ENCODE measurements at places on chromosomes 5 and 9.

DNA sequence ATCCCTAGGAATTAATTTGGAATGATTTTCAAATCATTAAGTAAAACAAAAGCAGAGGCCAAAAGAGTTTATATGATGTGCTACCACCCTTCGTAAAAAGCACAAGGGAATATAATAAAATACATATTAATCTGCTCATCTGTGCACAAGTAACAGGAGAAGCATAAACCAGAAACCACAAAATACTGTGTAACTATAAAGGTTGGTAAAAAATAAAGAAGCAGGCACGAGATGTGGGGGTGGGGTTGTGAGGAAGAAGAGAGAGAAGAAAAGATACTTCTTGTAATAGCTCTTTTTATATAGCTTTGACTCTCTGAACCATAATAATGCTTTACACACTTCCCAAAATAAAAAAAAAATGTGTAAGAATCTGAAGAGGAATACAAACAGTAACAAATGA lies 214.9 kb upstream of the EFNA5 start:
- DNase-seq = no peak

- DNase-seq = no peak
Observed at GRCh38 chr5:67434466-67434865, 237.9 kb upstream of the CD180 start.

DNA sequence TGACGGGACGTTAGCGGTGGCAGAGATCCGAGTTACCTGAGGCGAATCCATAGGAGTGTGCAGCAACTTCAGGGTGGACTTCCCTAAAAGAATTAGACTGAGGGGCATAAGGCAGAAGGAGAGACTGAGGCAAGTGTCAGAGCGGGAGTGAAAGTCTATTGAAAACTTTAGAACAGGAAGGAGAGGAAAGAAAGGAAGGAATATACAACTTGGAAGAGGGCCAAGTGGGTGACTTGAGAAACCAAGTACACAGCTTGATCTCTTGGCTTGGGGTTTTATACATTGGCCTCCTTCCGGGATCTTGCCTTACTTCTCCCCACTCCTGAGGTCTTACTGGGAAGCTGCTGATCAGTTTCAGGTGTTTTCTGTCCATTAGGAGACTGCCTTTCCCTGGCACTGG lies 84.9 kb downstream of the SNX18 start:
- DNase-seq = no peak

DNA sequence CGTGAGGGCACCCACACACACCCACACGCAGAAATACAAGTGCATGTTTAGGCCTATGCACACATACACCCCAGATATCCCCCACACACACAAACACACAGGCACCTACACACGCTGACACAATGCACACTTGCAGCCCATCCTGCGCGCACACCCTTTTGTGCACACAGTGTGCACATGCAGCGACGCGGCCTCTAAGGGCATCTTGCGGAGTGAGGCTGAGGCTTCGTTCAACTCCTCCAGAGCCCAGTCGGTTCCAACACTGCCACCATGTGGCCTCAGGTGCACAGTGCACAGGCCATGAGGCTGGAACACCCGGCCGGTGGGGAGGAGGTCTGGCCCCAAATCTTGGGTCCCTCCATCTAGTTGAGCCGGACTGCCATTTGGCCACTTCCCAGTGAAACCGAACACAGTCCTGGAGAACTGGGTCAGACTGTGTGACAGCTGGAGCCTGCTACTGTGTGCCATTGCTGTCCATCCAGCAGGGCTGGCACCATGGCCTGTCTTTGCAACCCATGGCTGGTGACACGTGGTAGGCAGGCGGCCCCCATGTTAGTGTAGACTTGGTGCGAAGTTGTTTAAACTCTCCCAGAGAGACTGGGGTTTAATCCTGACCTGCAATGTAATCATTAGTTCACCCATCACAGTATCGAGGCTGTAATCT lies 97.7 kb upstream of the MVB12B start:
- DNase-seq = peak; percentile 50

DNA sequence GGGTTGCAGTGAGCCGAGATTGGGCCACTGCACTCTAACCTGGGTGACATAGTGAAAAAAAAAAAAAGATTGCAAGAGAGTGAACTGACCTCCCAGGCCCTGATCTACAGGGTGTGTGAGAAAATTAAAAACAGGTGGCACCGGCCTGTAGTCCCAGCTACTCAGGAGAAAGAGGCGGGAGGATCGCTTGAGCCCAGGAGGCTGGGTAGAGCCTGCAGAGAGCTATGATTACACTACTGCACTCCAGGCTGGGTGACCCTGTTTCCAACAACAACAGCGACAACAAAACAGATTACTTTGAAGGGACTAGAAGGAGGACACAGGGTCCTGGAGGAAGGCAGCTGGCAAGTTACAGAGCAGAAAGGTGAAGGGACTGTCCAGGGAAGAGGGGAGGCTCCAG lies 42.2 kb upstream of the FABP6 start:
- no peak for DNase-seq

GRCh38 chr5:90020575-90021538 lies 388.7 kb downstream of the CETN3 start:
- no peak for DNase-seq

DNA sequence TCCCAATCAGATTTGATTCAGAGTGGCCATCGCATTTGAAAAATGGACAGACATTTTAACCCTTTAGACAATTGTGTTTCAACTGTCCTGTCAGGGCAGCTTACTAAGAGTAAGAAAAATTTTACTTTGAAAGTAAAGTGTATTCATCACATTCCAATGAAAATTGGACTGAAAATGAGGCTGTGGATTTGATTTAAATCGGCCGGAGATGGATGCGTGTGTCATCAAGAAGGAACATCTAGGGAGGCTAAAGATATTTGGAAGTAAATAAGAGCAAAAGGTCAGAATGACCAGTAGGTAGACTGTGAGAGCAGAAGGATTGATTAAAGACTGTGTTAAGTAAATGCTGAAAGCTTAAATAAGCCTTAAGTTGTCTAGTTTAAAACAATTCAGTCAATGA lies 1.5 kb downstream of the ZCCHC7 start:
- DNase-seq = no peak

DNA sequence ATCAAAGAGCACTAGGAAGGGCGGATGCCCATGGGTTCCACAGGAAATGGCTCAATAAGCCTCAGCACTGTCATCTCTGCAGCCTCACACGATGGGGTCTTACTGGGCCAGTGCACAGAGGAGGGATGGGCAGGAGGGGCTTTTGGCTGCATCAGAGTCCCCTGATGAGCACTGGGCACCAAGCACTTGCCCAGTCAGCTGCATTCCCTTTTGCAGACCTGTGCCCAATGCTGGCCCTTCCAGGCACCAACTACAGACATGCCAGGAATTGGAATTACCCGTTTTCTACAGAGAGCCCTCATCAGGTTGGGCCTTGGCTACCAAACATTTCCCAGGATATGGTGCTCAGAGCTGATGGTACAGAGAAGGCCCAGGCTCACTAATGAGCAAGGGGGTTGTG lies 182.5 kb downstream of the HSPA4 start:
- DNase-seq = no peak

DNA sequence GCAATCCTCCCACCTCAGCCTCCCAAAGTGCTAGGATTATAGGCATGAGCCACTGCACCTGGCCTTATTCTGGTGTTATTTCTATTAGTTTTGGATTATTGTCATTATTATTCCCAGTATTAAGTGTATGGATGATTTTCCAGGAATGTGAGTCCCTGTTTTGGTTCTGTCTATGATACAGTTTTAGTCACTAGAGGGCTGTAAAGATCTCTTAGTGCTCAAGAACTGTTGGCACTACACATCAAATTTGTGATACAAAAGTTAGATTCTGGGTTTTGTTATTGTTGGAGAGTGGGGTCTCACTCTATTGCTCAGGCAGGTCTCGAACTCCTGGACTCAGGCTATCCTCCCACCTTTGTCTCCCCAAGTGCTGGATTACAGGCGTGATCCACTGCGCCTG lies 12.1 kb downstream of the CCL28 start:
- no peak for DNase-seq

DNA sequence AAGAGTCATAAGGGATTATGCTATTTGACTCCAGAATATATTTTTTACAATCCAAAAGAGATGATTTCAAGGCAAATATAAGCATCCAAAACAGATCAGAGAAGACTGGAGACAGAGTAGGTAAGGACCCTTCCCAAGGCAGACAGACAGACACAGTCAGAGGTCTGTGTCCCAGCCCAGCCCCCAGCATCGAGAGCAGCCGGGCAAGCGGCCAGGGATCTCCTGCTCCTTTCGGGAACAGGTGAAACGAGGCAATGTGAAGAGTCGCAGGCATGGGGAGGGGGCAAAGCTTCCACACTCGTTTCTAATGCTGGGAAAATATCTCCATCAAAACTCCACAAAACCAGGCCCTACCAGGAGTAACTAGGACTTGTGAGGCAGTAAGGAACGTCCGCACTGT lies 5.8 kb downstream of the PAEP start:
- DNase-seq = no peak

GRCh38 chr5:178580271-178580955 lies 9.8 kb downstream of the COL23A1 start:
- no peak for DNase-seq

DNA sequence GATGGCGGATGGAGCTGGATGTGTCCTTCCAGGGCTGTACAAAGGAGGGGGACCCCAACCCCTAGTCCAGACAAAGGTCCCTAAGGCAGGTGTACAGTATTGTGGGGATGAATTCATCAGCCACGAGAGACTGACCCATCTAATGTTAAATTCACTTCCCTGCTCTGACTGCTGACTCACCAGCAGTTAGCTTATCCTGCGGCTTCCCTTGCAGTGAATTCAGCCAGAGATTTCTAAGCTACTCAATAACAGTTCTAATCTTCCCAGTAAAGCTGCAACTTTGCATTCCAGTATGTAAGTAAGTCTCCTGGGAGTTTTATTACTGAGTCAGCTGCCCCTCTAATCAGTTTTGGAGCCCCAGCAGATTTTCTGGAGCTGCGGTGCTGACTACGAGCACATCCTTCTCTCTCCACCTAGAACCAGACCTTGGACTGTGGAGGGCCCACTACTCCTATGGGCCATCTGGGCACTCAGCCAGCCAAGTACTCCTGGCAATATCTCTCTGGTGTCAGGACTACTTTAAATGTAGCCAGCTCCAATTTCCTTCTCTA lies 16.1 kb downstream of the B4GALT1 start:
- no peak for DNase-seq

DNA sequence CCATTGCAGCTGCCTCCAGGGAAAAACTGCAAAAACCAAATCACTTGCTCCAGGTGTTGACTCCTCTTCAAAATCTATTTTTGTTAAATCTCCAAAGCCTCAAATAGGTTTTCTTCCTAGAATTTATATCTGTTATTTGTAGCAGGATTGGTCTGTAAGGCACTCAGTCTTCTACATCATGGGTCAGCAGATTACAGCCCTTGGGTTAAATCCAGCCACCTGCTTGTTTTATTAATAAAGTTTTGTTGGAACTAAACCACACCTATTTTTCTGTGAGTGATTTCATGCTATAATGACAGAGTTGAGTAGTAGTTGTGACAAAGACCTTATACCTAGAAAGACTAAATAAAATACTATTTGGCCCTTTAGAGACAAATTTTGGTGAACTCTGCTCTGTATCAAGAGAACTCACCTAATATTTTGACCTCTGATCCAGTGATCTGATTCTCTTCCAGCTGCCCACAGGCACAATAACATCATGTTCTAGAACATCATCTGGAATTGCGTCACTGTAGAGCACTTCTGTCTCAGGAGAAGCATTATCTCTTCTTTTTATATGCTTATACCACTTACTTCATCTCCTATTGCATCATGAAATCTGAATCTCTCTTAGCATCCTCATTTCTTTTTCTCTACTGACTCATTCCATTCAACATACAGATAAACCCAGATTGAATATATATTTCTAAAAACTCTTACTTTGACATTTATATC lies 130.1 kb downstream of the RPS23 start:
- no peak for DNase-seq

DNA sequence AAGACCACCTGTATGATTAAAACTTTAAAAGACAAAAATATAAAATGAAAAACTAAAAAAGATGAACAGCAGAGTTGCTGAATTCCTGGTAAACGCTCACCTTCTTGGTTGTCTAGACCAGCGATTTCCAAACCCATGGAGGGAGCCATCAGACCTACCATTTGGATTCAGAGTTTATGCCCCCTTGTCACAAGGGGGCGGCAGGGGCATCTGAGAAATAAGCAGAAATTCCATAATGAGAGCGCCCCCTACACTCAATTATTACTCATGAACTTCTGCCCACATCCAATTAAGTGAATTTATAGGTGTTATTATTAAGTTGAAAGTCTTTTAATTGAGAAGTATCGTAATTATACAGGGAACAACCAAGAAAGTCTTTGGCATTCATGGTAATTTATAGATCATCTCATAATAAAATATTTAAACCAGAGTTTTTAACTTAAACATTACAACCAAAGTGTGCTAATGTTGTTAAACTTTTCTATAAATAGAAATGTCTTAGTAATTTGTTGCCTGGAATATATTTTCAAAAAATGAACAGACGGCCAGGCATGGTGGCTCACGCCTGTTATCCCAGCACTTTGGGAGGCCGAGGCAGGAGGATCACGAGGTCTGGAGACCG lies 35.2 kb upstream of the SPATA31C2 start:
- DNase-seq = peak; percentile 20

DNA sequence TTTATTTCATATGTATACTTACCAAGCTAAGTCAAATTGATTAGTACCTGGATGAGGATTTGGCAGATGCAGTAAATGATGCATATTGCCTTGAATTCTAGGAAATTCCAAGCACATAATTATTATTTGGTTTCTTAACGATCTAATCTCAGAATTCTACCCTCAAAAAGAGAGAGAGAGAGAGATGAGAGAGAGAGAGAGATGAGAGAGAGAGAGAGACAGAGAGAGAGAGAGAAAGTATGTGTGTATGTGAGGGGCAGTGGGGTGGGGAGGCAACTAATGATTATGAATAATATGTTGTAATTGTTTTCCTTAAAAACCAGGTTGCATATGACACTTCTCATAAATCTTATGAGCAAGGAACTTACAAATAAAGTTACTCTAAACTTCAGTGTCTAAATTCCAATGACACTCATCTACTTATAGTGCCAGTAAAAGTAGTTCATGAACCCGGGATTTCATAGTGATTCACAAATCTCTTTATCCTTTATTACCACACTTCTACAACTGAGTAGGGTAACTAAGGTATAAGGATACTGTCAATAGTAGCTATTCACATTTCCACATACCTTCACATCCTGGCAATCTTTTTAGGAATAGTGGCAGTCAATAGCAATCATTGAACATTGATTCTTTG lies 60.5 kb upstream of the EDIL3 start:
- DNase-seq = no peak

GRCh38 chr9:109166771-109167601 lies at the start of gene FRRS1L:
Gene FRRS1L, minus strand, starts transcription at chr9:109167249. Its CDS starts 111 bp downstream, at chr9:109167138.
- no peak for DNase-seq

GRCh38 chr5:173697931-173698579 lies 81.6 kb upstream of the BOD1 start:
- DNase-seq = no peak

Data from stimulated activated CD4-positive, alpha-beta T cell treated with anti-CD3 and anti-CD28 coated beads, Interleukin-15, amount 100 ng/mL, for 1 hour (primary cell).